Stimulated activated CD4-positive, alpha-beta T cell treated with anti-CD3 and anti-CD28 coated beads, TNF-alpha, amount 100 ng/mL, for 24 hours (primary cell): ENCODE measurements at places on chromosomes 12 and 14.

DNA sequence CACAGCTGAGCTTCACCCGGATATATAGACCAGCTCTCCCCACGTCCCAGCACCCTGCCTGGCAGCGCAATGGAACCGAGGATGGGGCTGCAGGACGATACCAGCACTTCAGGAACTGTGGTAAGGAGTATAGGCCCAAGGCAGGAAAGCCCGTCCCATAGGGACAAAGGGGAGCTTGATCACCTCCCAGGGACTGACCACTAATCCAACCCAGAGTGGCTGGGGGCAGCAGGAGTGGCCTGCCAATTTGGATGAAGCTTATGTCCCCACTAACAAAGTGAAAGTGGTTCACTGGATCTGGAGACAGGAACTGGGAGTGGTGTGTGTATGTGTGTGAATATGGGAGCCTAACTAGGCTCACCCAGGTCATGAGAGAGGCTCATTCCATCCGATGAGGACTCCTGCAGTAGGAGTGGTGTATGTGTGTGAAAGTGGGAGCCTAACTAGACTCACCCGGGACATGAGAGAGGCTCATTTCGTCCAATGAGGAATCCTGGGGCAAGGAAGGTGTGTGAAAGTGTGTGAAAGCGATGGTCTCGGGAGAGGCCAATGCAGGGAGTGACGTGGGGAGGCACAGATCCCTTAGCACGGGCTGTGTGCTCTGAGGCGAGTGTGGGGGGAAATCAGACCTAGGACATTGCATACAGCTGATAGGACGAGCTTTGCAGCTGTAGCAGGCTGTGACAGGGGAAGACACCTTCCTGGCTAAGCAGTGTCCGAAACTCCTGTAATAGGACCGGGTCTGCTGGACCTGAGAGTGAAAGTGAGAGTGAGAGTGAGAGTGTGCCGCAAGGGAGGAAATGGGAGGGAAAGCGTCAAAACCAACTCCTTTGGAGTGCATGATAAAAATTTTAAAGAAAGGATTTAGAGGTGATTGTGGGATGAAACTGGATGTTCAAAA, 25.7 kb downstream of the KLRK1 start:
- DNase-seq: no peak

- DNase-seq: no peak
Observed at GRCh38 chr12:4771960-4772566, 51.9 kb downstream of the GALNT8 start.

- no peak for DNase-seq
Observed at GRCh38 chr12:15527201-15528080, 205.1 kb downstream of the PTPRO start.

GRCh38 chr14:29893989-29894388, 33.7 kb downstream of the PRKD1 start:
- DNase-seq: no peak

- DNase-seq: no peak
Observed at GRCh38 chr12:4910502-4911315, 1.0 kb downstream of the KCNA1 start.

DNA sequence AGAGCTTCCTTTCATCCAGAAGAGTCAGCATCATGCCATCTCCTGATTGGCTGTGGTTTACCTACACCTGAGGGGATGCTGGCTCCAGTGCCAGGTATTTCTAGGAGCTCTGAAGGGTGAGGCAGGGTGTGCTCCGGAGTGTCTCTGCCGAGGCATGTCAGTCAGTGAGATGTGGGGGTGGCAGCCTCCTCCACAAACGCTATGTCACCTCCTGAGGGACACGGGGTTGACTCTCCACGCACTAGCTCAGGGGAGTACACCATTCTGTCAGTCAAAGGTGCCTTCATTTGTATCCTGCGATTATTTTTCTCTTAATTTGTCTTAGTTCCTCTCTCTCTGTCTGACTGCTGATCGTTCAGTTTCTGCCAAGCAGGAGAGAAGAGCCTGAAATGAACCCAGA, 604.5 kb downstream of the VRK1 start:
- no peak for DNase-seq

GRCh38 chr12:38744041-38744440, 161.3 kb downstream of the CPNE8 start:
- DNase-seq: no peak

GRCh38 chr12:12821975-12822374, 8.8 kb downstream of the DDX47 start:
- DNase-seq: no peak

- DNase-seq: no peak
Observed at GRCh38 chr14:66432334-66432733, 53.8 kb upstream of the CCDC196 start.

GRCh38 chr14:36315159-36315853, 5.1 kb downstream of the MBIP start:
- peak; percentile 27 for DNase-seq

- no peak for DNase-seq
Observed at GRCh38 chr12:179131-179884, 34.6 kb downstream of the SLC6A12 start.

DNA sequence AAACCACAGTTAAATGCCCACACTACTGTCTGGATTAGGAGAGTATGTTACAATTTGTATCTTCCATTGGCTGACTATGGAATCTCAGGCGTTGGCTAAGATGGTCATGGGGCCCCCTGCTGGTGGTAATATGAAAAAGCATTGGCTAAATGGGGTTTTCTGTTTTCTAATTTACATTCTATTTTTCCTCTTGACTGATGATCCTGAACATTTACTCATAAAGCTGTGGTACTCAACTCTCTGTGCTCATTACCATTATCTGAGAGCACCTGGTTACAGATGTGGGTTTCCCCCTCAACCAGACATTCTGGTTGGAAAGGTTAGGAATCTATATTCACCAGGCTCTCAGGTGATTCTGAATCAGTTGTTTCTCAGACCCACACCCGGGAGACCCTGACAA, 64.8 kb downstream of the WSCD2 start:
- no peak for DNase-seq

- DNase-seq: no peak
Observed at GRCh38 chr12:109648521-109648920, 65.1 kb upstream of the FAM222A start.
